ENCODE measurements at places on chromosomes 7 and 10.

DNA sequence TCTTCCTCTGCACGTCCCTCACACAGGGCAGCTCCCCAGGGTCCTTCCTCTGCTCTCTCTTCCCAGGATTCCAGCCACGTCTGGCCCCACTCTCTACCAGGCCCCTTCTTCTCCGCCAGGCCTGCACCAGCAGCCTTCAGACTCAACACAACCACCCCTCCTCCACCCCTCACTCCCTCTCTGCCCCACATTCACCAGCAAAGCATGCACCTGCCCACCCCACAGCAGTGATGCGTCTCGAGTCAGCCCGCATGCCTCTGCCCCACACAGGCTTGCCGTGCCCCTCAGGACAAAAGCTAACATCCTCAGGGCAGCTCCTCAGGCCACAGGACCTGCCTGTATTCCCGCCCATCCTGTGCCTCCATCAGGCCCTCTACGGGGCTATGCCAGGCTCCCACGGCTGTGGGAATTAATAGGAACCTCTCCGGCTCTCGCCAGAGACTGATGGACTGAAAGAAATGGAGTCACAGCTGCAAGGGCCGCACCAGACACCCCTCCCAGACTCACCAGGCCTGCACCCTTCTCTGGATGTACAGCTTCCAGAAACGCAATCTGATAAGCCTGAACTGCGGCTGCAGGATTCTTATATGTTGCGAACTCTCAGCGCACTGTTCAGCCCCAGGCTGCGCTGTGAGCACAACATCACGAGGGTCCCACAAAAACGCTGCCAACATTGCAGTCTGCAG is 100.1 kb downstream of the CYTH3 start:
- no peak for DNase-seq

DNA sequence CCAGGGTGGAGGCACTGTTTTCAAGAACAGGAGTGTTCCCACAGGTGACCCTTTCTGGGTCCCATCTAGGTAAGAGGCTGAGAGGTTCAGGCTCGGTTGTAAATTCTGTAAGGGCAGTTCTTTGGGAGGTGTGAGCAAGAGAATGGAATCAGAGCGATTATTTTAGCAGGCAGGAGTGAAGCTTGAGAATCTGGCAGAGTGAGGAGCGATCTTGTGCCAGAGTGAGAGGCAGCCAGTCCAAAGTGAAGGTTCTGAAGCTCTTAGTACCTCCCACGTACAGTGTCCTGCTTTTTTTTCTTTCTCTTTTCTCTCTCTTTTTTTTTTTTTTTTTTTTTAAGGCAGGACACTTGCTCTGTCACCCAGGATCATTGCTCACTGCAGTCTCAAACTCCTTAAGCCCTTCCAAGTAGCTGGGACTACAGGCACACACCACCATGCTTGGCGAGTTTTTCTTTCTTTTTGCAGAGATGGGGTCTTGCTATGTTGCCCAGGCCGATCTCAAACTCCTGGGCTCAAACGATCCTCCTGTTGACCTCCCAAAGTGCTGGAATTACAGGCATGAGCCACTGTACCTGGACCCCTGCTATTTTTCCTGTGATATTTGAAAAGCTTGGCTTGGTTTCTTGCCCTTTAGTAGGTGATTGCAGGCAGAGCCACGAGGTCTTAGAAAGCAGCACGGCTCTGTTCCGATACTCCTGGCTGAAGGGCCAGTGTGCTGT is 10.9 kb downstream of the POR start:
- no peak for DNase-seq

DNA sequence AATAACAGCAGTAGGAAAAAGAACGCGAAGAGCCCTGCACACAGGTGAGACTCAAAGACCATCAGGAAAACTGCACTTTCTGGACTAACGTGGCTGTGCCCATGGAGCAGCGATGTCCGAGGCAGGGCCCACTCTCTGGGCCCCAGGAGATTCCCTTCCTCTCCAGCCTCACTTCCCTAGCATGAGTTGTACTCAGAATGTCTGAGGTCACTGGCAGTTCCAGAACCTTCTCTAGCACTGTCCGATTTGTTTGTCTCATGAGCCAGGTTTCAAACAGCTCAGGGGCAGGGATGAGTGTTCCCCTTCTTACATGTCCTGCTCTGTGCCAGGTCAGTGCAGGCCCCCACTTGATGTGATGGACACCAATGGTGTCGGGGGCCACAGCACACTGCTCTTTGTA is 484.2 kb downstream of the PTPRN2 start:
- DNase-seq: no peak

DNA sequence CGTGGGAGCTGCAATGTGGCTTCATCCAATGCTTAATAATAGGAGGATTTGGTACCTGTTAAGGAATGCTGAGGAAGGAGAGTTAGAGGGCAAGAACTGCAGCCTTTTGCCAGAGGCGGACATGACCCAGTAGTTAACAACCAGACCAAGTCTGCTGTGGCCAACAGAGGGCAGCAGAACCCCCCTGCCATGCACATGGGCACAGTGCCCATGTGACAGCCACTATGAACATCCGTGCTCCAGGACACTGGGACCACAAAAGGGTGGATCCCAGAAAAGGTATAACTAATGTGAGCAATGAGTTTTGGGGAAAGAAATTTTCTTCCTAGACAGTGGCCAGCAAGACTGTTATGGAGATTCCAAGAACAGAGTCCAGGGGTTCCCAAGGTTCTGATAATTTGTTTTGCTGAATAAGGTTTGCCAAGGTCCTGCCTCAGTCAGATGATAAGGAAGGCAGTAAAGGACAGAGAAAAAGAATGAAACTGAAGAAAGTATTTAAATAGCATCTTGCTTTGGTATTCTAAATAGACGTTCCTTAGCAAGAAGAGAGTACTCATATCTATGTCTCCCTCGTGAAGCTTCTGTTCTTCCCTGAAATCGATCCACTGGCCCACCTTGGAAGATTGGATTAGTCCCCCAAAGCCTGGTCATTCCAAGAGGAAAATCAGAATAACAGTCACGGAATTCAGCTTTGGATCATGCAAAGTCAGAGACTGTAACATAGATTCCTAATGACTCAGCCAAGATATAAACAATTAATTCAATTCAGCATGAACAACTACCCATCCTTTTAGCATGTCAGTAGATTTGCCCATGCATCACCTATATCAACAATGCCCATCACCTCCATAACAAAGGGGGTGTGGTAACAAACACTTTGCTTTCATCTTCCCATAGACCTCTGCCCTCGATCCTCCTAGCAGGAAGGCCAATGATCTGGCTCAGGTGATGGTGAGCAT is 56.0 kb downstream of the LGI1 start:
- DNase-seq: peak; percentile 48

- DNase-seq: no peak
These were observed 90.1 kb downstream of the ABCC2 start for GRCh38 chr10:99872367-99873162.

DNA sequence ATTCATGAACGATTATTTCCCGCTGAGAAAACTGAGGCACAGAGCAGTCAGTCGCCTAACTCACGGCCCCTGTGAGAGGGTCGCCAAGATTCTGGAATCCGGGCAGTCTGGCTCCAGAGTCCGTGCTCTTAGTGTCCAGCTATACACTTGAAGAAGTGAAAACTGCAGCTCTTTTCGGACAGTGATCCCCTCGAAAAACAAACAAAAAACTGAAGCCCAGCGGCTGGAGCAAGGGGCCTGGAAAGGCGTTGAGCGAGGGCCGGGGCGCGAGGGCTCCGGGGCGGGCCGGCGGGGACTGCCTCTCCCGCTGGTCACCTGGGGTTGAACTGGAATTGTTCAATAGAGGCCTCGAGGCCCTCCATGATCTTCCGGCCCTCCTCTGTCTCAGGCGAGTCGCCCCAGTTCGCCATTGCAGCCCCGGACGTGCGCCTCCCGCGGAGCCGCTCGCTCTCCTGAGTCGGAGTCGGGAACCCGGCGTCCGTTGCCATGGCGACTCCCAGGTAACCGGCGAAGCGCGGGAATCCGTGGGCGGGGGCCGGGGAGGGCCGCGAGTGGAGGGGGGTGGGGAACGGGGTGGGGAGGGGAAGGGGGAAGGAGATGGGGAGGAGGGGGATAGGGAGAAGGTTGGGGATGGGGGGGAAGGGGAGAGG is 881 bp downstream of the C10orf67 start:
- DNase-seq: peak; percentile 65

DNA sequence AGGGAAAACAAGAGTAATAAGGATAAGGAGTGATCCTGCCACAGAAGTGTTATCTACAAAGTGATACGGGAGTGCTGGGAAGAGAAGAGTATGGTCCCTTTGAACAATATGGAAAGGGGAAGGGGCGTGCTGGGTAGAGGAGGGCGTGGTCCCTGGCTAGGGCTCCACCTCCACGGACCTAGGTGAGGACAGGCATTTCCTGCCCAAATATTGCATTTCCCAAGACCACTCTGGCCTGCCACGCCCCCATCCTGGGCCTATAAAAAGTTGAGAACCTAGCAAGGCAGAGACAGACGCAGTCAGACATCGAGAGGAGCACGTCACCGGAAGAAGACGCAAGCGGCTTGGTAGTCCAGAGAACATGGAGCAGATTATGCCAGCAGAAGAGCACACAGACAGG is 22.8 kb downstream of the VSTM4 start:
- no peak for DNase-seq

DNA sequence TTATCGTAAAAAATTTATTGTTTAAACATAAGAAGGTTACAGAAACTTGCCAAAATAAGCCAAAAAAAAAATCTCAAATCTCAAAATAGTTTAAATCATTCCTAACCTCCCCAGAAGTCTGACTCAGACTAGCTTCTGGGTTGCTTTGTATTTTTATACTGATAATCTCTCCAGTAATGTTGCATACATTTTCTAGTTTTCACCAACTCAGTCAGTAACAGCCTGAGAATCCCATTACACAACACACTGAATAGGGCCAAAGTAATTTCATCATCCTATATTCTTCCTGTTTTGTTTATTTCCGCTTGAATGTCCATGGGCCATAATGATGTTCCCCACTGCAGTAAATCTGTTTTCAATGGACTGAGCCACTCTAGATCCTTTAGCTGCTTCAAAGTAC is 478.5 kb downstream of the GPAM start:
- DNase-seq: no peak

DNA sequence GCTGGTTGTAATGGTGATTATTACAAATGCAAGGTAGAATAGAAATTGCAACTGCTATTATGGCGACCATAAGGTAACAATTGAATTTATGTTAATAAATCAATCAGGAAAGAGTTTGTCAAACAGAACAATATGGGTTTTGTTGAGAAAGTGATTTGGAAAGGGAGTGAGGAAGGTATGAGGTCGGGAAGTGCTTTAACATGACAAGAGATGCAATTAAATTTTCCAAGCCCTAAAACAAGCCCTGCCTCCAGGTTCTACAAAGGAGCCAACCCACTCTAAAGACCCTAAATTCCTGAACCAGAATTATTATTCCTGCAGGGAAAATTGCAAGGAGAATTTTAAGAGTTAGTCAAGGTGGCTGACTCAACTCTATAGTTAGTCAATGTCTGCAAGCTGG is 363.7 kb downstream of the BMPER start:
- DNase-seq: no peak

DNA sequence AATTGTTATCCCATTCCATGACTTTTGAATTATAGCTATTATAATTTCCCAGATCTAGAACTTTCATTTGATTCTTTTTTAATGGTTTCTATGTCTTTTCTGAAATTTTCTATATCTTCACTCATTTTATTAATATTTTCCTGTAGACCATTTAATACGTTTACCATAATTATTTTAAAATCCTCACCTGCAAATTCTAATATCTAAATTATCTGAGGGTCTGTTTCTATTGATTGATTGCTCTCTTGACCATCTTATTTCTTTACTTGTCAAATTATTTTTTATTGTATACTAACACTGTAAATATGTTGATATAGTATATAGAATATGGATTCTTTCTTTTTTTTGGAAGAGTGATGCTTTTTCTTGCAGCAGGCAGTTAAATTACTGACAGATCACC is 229.3 kb upstream of the CTBP2 start:
- DNase-seq: no peak

- DNase-seq: no peak
These were observed 12.2 kb upstream of the SVIL start for GRCh38 chr10:29646960-29647461.

DNA sequence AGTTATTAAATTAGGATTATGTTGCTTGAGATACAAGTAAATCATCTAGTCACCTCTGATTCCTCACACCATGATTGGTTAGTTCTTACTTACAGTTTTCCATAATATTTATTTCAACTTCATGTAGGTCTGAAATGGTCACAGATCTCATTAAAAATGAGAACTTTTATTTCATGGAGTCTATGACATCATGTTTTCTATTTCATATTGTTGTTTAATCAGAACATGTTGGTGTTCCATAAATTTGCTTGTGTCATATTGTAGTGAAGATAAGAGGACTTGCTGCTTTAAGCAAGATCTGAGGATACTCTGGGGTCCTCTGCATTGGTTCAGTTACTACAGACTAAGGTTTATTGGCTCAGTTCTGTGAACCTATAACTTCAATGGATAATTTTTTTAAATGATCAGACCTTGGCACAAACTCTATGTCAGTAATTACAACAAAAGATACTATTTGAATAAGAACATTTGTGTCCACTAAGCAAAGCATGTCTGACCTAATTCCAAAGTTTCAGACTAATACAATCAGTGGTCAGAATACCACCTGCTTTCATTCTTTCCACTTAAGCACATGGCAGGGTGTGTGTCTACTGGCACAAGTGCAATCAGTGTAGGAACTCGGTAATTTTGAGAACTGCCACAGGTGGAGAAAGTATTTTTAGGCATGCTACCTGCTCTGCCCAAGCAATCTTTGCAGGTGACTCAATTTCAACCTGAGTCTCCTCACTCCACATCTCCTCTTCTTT is 68.5 kb downstream of the CCDC71L start:
- DNase-seq: no peak
